Stimulated activated CD8-positive, alpha-beta memory T cell treated with anti-CD3 and anti-CD28 coated beads, Interleukin-7, amount 100 ng/mL, for 48 hours (primary cell): ENCODE measurements at places on chromosomes 6 and 20.

GRCh38 chr6:118468682-118469465, 79.2 kb upstream of the PLN start:
- DNase-seq = no peak

GRCh38 chr20:25247000-25247517, 826 bp upstream of the PYGB start:
- DNase-seq = no peak

- no peak for DNase-seq
These were observed 20.9 kb upstream of the MCM3 start for GRCh38 chr6:52305411-52305810.

- no peak for DNase-seq
These were observed 9.1 kb downstream of the CST5 start for GRCh38 chr20:23870461-23870860.

- no peak for DNase-seq
These were observed 198.5 kb upstream of the HEY2 start for GRCh38 chr6:125550892-125551291.
